ENCODE measurements at places on chromosomes 11 and 22.

DNA sequence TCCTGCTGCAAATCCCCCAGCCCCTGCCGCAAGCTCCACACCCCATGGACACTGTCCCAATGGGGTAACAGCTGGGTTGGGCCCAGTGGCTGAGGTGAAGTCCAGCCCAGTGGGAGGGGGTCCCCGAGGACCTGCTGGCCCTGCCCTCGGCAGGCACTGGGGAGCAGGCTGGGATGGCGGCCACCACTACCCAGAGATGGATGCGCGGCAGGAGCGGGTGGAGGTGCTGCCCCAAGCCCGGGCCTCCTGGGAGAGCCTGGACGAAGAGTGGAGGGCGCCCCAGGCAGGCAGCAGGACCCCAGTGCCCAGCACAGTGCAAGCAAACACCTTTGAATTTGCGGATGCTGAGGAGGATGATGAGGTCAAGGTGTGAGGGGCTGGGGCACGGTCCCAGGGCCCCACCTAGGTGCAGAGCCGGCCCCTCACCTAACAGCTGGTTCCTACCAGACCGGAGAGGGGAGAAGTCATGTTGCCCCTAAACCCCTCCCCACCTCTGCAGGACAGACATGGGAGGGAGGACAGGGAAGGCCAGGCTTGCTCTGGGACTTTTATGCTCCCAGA, 8.2 kb downstream of the CDC42EP1 start:
- DNase-seq, result no peak

DNA sequence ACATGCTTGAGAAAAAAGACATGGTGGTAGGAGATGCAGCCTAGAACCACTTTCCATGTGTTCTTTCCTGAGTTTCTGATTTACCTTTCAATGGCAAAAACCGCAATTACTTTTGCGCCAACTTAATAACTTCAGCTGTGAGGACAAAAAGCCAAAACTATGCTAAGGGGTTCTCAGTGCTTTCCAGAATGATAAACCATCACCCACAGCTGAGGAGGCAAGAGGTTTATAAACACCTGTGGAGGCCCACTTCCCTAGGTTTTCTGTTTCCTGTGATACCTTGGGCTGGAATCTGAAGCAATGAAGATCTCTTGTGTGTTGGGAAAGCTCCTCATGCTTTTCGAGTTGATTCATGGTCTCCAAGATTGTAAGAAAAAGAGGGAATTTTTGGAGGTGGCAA, at the start of gene OOSP4A:
OOSP4A (plus strand) TSS at position 301 of the 400 bp plus-strand sequence; CDS start at position 301, 0 bp downstream.
- no peak for DNase-seq

GRCh38 chr11:96817482-96818399, 427.9 kb downstream of the JRKL start:
- no peak for DNase-seq

DNA sequence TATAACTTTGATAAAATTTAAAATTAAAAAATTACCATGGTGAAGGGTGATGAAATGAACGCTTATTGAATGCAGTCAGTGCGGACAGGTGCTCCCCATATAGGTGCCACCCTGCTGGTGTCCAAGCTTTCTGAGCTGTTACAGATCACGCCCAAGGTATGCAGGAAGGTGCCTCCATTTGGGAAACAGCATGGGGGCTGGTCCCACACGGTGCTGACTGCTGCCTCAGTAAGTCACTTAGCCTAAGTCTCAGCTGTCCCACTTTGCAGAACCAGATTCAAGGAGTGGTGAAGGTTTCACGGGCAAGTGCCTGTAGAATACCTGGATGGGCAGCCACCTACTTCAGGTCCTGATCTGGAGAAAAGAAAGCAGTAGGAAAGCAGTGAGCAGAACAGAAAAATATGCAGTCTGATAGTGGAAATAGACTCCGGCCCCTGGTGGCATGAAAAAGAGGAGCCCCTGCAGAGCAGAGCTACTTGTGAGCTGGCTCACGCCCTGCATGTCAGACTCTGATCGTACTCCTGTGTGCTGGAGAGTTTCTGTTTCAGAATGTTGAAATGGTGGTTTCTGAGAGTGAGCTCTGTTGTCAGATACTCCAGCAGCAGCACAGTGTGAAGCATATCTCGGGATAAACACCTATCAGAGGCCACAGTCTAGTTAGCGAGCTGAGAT, 33.2 kb downstream of the ADORA2A start:
- no peak for DNase-seq

DNA sequence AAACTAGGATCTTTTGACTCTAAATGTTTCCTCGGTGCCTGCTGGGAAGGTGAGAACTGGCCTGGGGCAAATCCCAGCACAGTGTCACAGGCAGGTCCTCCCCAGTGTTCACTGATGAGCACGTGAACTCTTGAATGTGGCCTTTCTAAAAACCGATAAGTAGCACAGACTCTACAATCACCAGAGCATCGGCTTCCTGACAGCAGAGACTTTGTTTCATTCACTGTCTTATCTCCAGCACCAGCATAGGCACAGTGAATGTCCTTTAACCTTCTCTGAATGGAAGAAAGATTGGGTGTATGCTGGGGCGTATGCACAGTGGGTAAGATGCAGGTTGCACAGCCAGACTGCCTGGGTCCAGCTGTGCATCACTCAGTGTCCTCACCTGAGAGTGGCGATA, 59.3 kb upstream of the EIF3D start:
- DNase-seq, result no peak

DNA sequence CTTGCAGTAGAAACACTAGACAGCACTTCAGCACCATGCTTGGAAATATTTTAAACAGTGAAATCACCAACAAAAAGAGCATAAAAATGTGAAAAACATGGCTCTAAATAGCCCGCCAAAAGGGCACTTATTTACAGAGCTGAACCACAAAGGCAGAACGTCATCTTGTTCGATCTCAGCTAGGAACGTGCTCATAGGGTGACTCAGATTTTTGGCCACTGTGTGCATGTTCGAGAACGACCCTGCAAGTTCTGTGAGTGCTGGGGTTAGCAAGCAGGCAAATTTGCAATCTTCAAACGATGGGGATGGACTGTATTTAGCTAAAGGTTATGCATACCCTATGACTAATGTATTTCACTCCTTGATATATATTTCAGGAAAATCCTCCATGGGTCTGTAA, 30.6 kb downstream of the OR2AT4 start:
- no peak for DNase-seq

DNA sequence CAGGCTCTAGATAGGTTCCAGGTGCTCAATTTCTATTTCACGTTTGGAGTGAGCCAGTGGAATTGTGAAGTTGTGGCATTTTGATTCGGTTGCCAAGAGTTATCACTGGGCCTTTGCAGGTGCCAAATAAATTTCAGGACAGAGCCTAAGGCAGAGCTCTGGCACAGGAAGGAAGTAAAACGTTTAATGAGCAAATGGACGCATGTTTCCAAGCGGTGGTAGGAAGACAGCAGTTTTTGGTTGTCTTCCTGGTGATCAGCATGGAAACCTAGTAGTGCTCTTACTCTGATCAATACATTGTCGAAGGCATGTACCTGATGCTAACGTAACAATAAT, 452 bp downstream of the BIRC3 start:
- no peak for DNase-seq

- DNase-seq, result no peak
Measured at GRCh38 chr11:83280256-83280655, 5.9 kb downstream of the CCDC90B start.

GRCh38 chr11:116962108-116962507, 124.7 kb upstream of the APOA1 start:
- DNase-seq, result no peak

GRCh38 chr22:25172153-25172552, 27.5 kb upstream of the CRYBB3 start:
- DNase-seq, result no peak

- no peak for DNase-seq
Measured at GRCh38 chr11:76891285-76891684, 30.6 kb downstream of the ACER3 start.

- no peak for DNase-seq
Measured at GRCh38 chr22:25749420-25750169, 7.6 kb downstream of the MYO18B start.
